ENCODE measurements at places on chromosomes 16 and 17. TPM values are rescaled to one million over a fixed set of nuclear protein-coding genes. Genes with fewer than 3 reads are reported as not detected.

Gene KRTAP1-1
- not detected for total RNA-seq

Gene MT3
- not detected for total RNA-seq

Gene PGP
- 32.3 TPM for total RNA-seq

Gene COQ7
- 24.3 TPM for total RNA-seq

Gene KRTAP4-6
- not detected for total RNA-seq

Gene SBK1
- total RNA-seq = 0.22 TPM

Measured in A549 treated with GW870086 at 1 μM for 4 hours (cell line).